KG1 (cell line): ENCODE measurements at places on chromosomes 6 and 20.
A peak's percentile ranks its signal among the peaks of the same experiment; 100 is the strongest.

DNA sequence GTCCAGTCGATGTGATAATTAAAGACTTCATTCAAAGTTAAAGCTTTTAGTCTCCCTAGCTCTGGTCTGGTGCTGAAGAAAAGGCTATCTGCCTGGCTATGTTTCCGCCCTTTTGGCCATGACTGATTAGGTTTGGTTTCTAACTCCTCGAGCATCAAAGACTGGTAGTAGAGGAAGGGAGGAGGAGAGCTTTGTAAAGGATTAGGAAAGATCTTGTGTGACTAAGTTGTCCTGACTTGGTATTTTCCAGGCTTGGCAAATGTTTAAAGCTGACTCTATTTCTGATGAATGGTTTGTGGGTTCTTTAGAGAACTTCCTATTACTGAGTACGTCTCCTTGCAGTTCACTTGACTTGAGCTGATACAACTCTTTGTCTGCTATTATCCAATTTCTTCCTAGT, 312.9 kb downstream of the GJA1 start:
- DNase-seq: no peak

DNA sequence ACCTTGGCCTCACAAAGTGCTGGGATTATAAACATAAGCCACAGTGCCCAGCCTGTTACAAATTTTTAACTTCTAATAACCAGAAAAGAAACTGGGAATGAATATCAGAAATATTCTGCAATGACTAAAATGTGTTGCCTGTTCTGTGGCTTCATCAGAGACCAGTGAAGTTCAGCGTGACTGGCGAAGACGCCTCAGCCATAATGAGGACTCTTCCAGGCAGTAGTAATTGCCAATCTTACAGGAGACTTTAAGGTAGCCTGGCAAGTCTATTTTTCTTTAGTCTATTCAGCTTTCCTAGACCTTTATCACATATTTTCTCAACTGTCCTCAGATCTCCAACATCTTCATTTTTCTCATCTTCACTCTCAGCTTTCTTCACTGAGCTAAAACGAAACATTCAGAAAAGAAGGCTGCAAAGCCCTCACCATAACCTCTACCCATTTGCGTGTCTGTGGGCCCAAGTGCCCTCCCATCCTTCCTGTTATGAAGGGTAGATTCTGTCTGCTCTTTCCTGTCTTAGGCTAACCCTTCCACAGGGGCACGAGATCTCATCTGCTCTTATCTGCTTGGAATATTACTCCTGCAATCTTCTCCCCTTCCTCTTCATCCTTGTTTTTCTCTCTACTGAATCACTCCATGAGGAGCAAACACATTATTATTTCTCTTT, 42.0 kb upstream of the OLIG3 start:
- DNase-seq: no peak

DNA sequence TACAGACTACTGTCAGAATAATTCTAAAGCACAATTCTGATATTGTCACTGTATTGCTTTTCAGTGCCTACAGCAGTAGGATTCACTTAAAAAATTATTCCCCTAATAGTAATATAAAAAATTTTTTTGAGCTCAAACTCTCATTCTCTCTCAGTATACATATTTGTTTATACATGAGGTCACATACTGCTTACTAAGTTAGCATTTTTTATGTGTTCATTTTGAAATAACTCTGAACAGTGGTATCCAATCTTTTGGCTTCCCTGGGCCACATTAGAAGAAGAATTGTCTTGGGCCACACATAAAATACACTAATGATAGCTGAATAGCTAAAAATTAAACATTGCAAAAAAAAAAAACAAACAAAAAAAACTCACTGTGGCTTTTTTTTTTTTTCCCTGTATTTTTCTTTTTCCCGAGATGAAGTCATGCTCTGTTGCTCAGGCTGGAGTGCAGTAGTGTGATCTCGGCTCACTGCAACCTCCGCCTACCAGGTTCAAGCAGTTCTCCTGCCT, 38.6 kb downstream of the ASXL1 start:
- no peak for DNase-seq

DNA sequence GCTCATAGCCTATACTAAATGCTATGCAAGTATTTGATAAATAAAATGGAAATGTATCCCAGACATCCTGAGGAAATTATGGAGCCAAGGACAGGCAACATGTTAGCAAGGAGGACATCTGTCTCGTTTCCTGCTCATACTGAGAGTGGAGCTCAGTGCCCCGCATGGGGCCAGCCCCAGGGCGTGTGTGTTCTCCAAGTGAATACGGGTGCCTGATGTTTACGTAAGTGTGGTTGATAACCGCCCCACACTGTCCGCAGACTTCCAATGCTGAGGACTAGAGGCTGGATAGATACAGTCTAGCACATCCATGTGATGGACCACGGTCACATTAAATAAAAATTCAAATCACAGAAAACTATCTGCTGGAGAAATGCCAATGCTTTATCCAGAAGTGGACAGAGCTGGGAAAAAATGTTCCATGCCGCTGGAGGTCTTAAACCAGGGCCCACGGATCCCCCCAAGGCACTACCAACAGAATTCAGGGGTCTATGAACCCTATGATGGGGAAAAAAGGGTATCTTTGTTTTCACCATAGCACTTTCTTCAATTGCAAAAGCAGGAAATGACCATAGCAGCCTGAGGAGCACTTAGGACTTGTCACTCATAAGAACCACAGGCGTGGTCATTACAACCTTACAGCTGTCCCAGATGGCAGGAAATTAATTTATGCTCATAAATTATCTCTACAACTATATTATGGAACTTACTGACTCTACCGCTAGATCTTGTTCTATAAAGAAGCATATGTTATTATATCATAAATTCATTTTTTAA, 24.9 kb downstream of the TGM2 start:
- DNase-seq: no peak

GRCh38 chr20:63226042-63226943, 9.4 kb upstream of the BIRC7 start:
- DNase-seq: no peak

- no peak for DNase-seq
These were observed 56.4 kb upstream of the RPS6KA2 start for GRCh38 chr6:166683477-166683876.

DNA sequence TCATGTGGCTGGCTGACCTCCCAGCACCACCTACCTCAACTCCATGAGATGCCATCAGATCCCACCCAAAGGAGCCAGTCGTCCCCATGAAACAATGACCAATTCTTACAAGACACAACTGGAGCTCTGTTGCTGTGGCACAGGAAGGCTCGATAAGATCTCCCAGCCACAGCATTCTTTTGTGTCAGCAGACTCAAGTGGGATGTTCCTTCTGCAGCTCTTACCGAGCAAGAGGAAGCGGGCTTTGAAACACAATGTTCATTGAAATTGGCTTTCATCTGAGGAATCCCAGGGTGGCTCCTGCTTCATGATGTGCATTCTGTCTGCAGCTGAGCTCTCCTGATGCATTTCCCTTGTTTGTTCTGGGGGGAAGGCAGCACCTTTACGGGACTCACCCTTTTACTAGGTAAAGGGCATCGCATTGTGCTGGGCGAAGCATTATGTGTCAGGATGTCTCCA, 222.0 kb upstream of the SGK1 start:
- peak; percentile 12 for DNase-seq

DNA sequence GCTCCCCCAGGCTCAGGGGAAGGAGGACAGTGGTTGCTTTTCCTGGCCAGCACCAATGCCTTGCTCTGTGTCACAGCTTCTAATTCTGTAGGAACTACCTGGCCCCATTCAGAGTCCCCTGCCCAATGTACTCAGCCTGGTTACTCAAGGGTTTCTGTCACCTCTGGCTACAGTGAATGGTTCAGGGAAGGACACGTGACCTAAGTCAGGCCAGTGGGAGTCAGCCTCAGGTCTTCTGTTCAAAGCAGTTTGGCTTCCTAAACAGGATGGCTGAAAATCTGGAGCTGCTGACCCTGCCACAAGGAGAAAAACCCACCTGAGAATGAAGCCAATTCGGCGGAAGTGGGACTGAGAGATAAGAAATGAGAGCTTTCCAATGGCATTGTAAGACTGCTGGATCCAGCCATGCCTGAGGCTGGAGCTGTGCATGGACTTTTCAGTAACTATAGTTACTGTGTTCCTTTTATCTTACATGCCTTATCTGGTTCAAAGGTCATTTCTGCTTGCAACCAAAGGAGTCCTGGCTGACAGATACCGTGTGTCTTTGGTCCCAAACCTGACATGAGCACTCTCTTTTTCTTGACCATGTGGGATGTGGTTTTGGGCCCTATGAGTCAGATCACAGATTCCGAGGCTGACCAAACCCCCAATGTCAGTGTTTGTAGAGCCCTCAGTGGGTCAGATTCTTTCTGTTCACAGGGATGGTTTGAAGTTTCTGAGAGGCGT, 104.3 kb downstream of the SULF2 start:
- DNase-seq: no peak
